ENCODE measurements at places on chromosomes 12 and 14.

GRCh38 chr12:61213646-61214045 lies 1046.6 kb upstream of the USP15 start:
- DNase-seq: no peak

- no peak for DNase-seq
These were observed 67.6 kb downstream of the NOC4L start for GRCh38 chr12:132211816-132212215.

DNA sequence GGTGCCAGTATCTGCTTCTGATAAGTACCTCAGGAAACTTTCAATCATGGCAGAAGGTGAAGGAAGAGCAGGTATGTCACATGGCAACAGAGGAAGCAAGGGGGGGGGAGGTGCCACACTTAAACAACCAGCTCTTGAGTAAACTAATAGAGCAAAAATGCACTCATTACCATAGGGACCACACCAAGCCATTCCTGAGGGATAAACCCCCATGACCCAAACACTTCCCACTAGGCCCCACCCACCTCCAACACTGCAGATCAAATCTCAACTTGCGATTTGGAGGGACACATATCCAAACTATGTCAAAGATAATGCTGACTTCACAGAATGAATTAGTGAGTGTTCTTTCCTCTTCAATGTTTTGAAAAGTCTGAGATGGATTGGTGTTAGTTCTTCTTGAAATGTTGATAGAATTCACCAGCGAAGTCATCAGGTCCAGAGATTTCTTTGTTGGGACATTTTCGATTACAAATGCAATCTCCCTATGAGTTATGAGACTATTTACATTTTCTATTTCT lies 16.6 kb downstream of the TFCP2 start:
- DNase-seq: no peak

DNA sequence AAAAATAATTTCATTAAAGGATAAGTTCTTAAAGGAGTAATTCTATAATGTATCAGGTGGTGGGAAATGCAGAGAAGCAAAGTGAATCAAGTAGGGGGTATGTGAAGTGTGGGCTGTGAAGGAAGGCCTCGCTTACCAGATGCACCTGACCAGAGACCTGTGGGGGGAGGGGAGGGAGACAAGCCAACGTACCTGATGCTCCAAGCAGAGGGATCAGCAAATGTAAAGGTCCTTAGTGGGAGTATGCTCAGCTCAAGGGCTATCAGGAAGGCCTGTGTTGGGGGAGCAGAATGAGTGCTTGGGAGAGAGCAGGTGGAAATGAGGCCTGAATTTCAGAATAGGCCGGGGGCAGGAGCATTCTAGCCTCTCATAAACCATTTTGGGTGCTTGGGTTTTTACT lies 57.1 kb downstream of the ANO4 start:
- DNase-seq: no peak

DNA sequence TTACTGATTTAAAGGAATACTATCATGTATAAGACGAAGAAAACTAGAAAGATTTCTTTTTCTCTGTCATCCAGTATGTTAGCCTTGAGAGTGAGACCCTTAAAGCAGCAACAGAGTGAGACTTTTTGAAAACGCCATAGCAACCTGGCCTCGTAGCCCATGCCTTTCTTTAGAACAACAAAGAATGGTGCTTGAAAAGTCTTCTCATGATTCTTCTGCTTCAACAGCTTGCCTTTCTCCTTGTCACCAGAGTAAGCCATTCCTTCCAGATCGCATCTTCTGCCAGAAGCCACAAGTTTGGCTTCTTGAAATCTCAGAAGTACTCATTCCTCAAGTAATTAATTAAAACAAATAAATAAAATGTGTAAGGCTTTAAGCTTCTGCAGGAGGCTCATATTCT lies 109.3 kb downstream of the PDE3A start:
- no peak for DNase-seq

- no peak for DNase-seq
These were observed 168.6 kb downstream of the ALX1 start for GRCh38 chr12:85448548-85449139.

DNA sequence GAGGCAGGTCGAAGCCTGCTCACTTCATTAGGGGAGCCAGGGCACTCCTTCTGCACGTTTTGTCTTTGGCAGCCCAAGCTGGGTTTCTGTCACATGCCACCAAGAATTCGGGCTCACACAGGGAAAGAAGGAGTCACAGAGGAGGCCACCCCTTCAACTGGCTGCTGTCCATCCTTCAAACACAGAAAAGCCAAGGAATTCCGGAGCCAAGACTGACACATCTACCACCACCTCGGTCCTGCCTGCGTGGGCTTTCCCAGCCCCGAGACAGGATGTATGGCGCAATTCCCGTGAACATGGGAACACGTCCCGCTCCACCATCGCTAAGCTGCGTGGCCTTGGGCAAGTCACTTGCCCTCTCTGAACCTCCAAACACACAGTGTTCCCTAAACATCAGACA lies 70.4 kb downstream of the NCOR2 start:
- DNase-seq: no peak

DNA sequence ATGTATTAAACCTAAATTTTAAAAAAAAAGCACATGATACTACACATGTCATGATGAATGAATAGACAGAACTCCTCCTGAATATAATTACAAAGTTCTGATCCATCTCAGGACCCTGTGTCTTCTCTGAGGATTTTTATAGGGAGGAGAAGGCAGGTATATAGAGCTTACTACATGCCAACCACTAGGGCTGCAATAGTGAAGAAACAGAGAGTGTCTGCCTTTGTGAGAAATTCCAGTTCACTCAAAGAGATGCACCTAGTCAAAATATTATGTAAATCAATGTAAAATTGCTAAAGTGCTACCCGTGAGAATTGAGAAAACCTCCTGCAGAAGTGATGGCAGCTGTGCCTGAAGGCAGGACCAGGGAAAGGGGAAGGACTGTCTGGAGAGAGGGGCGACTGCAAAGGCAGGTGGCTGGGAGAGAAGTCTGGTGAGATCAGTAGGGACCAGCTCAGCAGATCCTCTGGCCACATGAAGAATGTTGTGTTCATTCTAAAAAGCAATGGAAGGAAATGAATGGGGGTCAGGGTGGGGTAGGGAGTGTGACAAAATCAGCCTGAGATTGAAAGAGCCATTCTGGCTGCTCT lies 15.1 kb downstream of the ABHD4 start:
- DNase-seq: no peak

DNA sequence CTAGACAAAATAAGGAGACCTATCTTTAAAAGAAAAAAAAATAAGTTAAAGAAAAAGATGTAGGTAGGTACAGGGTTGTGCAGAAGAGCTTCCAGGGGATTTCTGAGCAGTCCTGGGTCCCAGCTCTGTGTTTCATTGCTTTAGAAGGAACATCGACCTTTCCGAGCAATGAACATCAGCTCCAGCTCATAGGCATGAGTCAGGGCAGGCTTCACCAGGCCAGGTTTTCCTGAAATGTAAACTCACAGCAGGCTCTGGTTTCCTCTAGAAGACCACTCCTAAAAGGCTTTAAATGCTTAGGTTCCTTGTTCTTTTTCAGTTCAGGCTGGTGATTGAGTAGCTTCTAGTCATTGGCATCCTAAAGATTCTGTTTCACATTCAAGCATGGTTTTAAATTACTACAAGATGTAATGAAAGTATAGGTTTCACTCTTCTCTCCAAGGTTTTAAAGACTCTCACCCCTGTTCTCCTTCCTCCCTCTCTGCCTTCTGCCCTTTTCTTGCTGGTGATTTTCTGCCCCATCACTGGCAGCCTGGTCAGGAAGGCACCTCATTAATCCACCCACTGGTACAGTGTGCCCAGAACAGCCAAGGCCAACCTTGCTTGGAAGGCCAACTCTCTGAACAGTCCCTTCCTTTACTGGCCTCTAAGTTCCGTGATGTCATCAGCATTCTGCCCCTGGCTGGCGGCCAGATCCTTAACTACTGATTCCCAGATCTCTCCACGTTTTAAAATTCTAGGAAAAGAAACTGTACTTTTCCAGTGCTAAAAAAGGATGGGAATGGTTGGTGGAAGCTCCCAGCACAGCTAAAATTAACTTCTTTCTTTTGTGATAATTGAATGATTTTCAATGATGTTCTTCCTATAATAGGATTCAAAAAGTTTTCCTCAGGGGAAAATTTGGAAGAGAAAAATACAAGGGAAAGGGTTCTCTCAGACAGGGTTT lies 109.4 kb upstream of the HIF1A start:
- DNase-seq: peak; percentile 66

- DNase-seq: no peak
These were observed 130.2 kb downstream of the SLC38A6 start for GRCh38 chr14:61111209-61111665.

DNA sequence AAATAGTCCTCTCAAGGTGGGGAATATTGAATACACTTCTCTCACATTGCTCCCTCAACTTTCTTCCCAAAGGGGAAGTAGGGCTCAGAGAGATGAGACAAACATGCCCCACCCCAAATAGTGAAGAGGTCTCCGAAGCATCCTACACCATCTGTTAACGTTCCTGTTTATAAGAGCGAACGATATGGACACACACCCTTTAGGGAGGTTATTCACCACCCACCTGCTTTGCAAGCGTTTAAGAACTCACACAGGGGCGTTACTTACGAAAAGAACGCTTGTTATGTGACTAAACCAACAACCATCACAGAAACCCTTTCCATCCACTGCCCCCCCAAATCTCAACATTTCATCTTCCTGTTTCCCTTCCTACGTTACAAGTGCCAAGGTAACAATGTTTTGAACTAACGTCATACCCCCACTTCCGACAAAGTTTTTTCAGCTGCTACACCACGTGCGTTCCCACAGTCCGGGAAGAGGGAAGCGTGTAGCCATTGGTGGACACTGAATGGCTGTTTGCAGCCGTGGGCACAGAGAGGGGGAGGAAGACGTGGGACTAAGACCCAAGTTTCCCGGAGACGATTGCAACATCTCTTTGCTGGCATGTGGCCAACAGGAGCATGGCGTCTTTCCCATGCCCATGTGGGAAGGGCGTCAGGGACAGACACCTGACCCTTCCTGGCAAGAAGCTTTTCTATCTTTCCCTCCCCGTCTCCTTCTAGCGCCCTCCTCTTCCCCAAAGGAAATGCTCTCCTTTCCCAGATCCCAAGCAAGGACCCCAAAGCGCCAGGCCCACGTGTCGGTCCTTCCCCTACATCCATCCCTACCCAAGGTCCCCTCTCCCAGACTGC lies 1.2 kb downstream of the YBX3 start:
- DNase-seq: peak; percentile 84

DNA sequence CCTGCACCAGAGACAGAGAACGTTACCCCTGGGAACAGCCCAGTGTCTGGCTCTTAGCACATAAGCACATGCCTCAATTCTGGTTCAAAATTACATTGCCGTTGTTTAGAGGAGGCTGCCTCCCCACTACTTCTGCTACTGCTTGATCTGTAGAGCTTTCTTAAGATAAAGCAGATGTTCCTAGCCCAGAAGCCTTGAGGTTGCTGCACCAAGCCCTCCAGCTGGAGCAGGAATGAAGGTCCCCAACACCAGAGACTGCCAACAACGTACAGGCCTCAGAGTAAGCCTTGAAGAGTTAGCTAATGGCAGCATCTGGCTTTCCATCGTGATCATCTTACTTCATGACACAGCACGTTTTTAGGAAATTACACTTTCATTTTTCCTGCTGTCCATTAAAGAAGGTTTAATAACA lies 34.7 kb upstream of the AMIGO2 start:
- no peak for DNase-seq

- no peak for DNase-seq
These were observed 239.0 kb upstream of the EGLN3 start for GRCh38 chr14:34189866-34190265.

DNA sequence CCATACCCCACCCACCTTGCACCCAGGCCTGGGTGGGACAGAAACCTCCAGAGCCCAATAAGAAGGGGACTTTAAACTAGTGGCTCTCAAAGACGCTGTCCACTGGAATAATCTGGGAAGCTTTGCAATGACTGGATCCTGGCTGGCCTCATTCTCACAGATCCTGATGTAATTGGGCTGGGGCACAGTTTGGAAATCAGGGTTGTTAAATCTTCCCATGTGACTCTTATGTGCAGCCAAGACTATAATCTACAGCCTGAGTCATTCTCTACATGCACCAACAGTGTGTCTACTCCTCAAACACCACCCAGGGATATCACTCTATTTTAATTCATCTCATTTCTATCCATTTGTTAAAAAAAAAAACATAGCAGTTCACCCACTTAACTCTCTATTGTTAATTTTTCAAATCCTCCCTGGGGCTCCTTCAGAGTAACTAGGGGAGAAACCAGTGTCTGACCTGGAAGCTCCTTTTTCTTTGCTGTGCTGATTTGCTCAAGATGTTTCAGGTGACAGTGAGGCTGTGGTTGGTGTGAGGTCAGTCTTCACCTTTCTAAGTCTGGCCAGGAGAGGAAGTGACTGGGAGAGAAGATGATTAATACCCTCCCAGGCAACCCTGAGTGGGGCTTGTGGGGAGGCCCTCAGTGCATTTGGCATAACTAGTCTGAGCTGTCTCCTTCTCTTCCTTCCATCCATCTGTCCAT lies 211.6 kb upstream of the SFSWAP start:
- no peak for DNase-seq
